ENCODE measurements at places on chromosomes 5 and 9.

- no peak for DNase-seq
Observed at GRCh38 chr5:178162481-178162880, 8.8 kb upstream of the NHP2 start.

DNA sequence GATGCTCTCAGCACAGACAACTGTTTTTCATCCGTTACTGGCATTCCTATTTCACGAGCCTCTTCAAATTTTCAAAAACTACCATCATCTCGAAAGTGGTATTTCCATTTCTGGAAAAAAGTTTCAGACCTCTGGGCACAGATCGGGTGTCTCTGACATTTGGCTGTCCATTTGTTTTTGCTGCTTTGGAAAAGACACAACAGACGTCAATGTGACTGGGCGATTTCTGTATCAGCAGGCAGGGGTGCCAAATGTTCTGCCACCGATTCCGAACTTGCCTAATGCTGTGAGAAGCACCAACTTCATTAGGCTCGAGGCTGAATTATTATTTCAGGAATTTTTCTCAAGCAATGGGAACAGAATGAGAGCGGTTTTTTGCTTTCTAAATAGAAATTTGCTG, 105.6 kb downstream of the ARSB start:
- no peak for DNase-seq

DNA sequence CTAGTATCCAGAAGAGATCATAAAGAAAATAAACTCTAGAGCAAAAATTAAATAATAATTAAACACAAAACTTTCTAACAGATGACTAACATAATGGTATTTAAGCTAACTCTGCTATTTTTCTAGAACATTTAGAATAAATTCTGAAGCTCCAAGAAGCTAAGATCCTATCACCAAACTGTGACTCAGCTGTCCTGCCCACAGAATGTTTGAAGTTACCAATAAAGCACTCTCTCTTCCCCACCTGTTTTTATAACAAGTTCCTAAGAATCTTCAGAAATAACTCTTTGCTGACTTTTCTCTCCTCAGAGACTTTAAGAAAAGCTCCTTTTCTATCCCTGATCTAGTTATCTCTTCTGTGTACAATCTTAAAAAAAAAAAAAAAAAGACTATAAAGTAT, 6.0 kb upstream of the EFNA5 start:
- DNase-seq, result no peak

DNA sequence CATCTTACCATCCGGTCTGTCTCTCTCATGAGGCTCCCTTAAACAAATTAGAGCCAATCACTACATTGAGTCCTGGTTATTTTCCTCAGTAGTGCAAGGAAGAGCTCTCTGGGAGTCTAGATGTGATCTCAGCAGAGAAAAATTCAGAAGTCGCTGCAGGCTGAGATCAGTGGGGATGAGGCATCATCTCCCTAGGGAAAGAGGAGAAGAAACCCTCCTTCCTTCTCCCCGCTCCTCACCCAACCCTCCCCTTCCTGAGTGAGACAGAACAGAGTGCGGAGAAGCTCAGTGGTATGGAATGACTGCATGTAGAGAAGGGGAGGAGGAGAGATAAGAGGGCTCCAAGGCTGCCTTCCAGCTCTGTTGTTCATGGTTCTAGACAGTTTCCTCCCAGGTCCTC, 80.5 kb downstream of the PAPPA start:
- no peak for DNase-seq

- no peak for DNase-seq
Observed at GRCh38 chr5:34817558-34818351, 21.2 kb upstream of the TTC23L start.

- DNase-seq, result no peak
Observed at GRCh38 chr9:22921742-22922141, 475.1 kb downstream of the DMRTA1 start.

DNA sequence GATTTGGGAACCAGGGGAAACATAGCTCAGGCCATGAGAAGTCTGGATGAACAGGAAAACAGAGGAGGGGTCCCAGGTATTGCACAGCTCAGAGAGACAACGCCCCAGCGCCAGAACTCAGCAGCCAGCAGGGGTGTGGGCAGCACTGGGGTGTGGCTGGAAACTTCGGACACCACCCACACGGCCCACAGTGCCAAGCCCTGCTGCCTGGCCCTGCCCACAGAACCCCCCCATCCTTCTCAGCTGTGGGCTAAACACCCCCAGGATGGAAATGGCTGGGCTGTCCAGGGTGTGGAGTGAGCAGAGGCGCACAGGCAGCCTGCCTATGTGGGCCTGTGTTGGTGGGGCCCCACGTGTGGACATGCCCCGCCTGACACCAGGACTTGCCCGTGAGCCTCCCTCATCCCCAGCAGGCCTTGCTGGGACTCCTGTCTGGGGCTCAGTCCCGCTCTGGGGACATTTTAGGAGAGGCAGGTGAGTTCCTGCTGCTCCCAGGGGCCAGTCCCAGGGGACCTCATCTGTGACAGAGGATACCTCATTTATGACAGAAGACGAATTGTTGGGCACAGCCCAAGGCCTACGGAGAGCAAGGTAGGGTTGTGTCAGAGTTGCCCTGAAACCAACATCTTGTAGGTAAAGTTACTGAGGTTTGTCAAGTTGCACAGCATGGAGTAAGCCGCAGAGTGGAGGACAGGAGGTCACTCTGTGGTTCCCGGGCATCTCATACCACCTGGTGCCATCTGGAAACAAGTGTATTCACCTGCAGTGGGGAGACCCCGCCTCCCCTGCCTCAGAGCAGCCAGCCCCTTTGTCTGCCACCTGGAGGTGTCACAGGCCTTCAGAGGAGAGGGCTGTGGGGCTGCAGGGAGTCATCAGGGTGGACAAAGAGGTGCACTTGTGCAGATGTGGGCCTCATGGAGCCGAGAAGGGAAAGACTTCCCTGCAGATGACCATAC, 183.2 kb downstream of the AUH start:
- DNase-seq, result no peak

DNA sequence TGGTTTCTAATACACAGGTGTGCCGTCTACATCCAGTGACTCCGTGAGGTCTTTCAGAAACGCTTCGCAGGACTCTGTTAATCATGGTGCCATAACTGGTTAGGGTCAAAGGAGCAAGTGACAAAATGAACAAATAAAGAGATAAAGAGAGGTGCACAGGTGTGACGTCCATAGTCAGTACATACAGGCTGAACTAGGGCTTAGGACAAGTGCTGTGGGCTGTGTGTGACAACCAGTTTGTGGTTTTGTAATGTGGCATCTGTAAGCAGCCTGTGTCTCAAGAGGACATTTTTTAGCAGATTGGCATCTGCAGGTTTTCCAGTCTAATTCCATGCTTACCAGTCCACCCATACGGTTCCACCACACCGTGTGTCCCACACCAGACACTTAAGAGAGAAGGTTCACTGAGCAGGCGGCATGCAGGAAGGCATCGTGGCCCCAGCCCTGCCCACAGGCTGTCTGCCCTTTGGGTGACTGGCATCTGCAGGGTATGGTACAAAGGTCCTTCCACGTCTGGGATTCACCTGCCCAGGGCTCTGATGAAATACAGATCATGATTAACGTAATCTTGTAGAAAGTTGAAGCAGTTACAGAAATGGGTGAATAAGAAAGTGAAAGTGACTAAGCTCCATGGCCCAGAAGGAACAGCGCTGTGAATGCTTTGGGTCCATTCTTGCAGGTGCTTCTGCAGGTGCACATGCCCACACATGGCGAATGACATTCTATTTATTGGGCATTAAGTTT, 26.9 kb downstream of the SRD5A1 start:
- DNase-seq, result no peak

GRCh38 chr5:36089989-36090388, 23.3 kb upstream of the UGT3A2 start:
- no peak for DNase-seq

DNA sequence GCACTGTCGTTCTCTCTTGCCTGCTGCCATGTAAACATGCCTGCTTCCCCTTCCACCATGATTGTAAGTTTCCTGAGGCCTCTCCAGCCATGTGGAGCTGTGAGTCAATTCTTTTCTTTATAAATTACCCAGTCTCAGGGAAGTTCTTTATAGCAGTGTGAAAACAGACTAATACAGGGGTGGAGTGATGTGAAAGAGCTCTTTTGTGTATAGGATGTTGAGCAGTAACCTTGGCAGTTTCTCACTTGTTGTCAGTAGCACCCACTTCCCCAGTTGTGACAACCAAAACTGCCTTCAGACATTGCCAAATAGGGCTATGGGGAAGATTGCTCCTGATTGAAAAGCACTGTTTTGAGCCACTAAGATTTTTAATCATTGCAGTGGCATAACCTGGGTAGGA, 552.2 kb upstream of the ZNF462 start:
- no peak for DNase-seq

DNA sequence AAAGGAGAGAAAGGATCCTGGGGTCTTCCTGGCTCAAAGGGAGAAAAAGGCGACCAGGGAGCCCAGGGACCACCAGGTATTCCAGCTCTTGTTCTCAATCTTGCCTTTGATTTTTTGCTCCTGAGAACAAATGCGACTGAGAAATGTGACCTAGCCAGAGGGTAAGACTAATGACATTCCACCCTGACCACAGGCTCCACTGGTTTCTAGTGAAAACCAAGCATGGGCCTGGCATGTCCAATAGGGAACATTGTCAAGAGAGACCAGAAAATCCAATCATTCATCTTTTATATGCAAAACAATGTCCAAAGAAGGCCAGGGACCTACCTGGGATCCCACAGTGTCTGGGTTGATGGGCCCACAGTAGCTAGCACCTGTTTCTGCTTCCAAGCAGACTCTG, 50.3 kb upstream of the TGFBR1 start:
- no peak for DNase-seq

DNA sequence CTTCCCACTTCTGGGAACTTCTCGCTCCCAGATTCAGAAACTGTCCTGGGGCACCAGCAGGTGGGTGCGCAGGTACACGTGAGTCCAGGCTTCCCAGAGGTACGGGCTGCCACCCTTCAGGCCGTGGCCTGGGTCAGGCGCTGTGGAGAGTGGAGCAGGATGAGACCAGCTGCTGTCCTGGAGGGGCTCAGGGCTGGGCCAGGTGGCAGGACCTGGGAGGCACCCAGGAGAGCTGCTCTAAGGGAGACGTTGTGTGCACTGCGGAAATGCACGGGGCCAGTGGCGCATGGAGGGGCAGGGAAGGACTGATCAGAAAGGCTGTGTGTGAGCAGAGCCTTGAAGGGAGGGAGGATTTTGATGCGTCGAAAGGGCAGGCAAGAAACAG, 135.1 kb upstream of the PHYKPL start:
- DNase-seq, result no peak

GRCh38 chr5:152622628-152623027, 217.5 kb upstream of the NMUR2 start:
- DNase-seq, result no peak

GRCh38 chr9:23934291-23934906, 108.4 kb upstream of the ELAVL2 start:
- DNase-seq, result no peak

GRCh38 chr5:175895215-175895614, 23.8 kb downstream of the CPLX2 start:
- no peak for DNase-seq

DNA sequence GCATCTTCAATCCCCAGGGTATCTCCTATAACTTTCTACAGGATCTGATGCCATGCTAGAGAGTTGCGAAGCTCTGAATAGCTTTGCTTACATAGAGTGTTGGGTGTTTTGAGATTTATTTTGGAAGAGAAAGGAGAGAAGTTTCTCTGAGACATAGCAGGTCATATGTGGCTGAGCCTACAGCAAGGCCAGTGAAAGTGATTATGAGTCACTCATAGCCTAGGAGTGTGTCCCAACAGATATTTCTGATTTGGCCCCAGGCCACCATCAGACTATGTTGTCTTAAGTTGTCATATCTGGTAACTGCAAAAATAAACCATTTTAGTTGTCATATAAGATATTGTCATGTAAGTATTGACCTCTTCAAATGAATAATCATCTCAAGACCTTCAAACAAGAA, 132.0 kb upstream of the RAI14 start:
- DNase-seq, result no peak

DNA sequence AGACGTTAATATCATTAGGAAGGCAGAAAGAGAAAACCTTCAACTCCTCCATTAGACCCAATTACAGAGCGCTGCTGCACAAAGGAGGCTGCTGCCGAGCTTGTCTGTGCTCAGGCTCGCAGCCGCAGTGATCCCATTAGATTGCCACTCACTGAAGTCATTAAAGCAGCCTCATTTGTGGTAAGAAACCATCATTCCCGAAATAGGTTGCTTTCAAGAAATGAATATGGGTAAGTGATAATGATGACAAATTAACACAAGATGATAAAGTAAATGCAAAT, 137.2 kb downstream of the CAVIN4 start:
- DNase-seq, result no peak

- DNase-seq, result no peak
Observed at GRCh38 chr5:103111468-103111867, 8.5 kb downstream of the GIN1 start.

- DNase-seq, result no peak
Observed at GRCh38 chr9:93859431-93860215, 95.5 kb downstream of the BARX1 start.

DNA sequence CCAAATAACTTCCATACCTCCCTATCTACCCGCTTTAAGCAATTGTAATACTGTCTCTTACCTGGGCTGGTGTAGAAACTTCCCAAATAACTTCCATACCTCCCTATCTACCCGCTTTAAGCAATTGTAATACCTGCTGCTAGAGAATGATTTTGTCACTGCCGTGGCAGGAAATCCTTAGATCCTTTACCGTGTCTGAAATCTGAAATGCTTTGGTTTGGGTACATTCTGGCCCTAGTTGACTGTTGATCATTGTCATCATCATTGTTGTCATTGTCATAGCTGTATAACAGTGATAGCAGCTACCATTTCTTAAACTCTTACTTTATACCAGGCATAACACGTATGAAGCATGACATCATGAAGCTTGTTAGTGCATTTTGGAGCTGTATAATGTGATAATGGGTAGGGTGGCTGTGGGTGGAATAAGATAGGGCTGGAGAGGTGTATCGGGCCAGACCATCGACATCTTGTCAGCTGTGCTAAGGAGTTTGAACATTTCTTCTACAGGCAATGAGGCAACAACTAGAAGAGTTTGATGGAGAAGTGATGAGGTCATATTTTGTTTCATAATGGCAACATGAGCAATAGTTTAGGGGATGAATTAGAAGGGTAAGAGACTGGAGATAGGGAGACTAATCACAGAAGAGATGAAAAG, 15.7 kb downstream of the PIP5K1B start:
- no peak for DNase-seq

DNA sequence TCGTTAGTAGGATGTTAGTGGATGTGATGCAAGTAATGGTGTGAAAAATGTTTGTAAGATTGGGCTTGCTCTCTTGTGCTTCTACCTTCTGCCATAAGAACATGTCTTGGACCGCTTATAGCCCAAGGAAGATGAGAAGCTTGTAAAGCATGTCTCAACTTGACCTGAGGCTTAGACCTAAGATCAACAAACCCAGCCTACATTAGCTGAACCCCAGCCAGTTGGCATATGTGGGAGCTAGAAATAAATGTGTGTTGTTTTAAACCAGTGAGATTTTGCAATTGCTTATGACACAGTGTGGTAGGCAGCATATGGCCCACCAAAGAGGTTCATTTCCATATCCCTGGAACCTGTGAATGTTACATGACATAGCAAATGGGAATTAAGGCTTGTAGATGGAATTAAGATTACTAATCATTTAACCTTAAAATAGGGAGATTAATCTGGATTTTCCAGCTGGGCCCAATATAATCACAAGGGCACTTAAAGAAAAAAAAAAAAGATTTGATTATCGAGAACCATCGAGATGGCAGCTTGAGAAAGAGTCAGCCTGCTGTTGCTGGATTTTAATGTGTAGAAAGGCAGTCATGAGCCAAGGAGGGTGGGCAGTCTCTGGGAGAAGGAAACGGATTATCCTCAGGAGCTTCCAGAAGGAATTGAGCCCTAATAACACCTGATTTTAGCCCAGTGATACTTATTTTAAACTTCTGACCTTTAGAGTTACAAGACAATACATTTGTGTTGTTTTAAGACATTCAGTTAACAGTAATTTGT, 27.3 kb upstream of the EDIL3 start:
- no peak for DNase-seq
